ENCODE measurements at places on chromosomes 2 and 18.

GRCh38 chr18:63287691-63288220 lies 31.8 kb downstream of the BCL2 start:
- no peak for DNase-seq

DNA sequence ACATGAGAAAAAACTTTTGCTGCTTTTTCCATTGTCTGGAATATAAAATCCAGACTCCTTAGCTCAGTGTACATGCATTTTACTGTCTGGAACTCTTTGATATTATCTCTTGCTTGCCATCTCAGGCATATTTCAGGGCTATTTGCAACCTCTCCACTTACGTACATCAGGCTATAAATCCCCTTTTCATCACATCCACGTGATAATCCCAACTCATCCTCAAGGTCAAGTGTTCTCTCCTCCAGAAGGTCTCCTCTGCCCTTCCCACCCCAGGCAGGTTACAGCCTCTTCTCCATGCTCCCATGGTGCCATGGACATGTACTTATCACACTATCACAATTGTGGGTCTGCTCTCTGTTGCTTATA lies 202.5 kb upstream of the RBMS1 start:
- no peak for DNase-seq

DNA sequence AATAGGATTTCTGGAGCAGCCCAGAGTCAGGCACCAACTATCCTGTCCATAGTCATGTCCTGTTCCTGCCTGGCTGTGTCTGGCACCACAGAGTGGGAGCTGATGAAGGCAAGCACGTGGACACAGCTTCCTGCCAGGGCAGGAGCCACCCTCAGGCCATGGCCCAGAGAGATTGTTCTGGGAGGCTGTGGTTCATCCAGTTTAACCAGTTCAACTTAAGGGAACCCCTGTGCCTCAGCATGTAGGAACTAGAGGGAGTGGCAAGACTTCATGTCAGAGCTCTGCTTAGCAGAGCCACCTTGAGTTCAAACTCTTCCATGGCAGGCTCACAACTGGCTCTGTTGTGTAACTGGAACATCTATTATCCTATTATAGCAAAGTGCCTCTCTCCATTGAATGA lies 73.2 kb upstream of the NCKAP5 start:
- DNase-seq: no peak

GRCh38 chr18:9788140-9788539 lies 80.0 kb downstream of the RAB31 start:
- DNase-seq: no peak

- no peak for DNase-seq
These were observed 89.9 kb downstream of the PTPRM start for GRCh38 chr18:7657050-7657449.

- DNase-seq: no peak
These were observed 42.8 kb upstream of the FANCL start for GRCh38 chr2:58283931-58284330.

DNA sequence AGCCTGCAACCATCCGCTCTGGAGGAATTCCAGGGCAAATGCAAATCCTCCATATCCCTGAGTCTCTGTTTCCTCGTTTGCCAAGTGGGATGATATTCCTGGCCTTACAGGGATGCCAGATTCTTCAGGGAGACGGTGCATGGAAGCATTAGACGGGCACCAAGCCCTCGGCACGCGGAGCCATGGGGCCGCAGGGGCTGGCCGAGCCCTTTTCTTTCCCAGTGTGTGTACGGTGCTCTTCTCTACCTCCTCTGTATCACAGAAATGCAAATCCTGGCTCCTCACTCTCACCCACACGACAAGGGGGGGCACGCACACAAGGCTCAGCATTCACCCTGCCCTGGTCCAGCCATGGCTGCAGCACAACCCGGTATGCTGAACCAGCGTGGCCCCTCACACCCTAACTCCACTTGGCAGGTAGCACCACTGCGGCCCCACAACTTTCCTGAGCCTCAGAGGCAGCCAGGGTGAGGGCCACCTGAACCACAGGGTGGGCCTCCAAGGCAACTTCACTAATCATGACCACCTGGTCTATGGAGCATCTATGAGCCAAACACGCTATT lies 64.1 kb upstream of the SALL3 start:
- no peak for DNase-seq

DNA sequence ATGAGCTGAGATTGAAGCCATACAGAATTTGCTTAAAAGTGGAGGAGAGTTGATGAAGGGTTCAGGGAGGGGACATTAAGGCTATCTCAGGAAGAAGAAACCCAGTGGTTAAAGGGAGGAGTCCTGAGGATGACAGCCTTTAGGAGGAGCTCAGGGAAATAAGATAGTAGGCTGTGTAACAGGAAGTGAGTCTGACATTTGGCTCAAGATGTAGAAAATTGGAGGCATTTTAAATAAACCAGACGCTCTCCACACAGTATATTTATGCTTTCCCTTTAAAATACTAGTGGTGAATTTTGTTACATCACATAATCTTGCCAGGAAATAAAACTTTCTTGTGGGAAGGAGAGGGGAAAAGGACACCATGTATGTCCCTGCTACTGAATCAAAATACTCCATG lies 11.6 kb downstream of the KCNH7 start:
- DNase-seq: no peak

- no peak for DNase-seq
These were observed 109.3 kb downstream of the MBP start for GRCh38 chr18:77023102-77023782.

GRCh38 chr2:235654103-235654813 lies 160.4 kb downstream of the AGAP1 start:
- no peak for DNase-seq

- no peak for DNase-seq
These were observed 1647.4 kb upstream of the DDX18 start for GRCh38 chr2:116167107-116167506.

DNA sequence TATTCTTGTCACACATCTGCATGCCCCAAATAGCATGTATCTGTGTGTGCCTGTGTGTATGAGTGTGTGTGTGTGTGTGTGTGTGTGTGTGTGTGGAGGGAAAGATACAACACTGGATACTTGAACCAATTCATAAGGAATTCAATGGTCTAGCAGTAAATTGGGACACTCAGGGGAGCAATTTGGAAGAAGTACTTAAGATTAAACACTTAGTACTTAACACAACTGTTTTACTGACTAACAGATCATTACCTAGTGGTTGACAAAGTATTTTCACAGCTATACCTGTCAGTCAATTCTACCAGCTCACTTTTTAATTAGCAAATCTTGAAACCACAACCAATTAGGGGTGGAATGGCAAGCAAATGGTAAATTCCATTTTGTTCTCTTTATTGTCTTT lies 1024.1 kb downstream of the TMEM182 start:
- no peak for DNase-seq

DNA sequence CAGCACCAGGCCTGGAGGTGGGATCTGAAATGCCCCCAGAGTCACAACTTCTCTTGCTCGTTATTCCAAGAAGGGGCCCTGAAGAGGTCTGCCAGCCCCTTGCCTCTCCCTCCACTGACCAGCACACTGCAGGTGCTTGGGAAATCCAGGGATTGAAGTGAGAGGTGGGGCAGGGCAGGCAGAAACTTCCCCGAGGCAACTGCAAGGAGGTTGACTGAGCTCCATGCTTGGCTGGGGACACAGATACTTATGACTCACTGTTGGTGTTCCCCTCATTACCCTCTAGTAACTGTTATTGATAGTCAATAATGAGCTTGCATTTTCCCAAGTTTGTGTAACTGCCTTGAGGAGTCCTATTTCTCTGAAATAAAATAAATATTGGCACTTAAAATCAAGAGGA lies 47.5 kb downstream of the MARCO start:
- peak; percentile 48 for DNase-seq

- peak; percentile 66 for DNase-seq
These were observed 12.7 kb upstream of the ARHGEF4 start for GRCh38 chr2:130823886-130824491.

DNA sequence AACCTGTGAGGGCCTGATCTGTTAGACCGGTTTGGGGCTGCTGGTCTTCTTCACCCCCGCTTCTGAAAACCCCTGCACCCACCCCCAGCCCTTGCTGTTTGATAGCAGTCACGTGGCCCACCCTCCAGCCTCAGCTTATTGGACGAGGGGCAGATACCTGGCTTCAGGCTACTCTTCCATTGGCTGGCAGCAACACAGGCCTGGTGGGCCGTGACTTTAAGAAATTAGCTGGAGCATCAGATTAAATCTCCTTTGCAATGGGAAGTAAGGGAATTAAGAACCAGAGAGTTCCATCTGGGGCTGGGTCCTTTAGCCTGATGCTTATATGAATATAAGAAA lies 107.3 kb downstream of the KLHL29 start:
- DNase-seq: no peak

- DNase-seq: no peak
These were observed 103.8 kb upstream of the SMIM21 start for GRCh38 chr18:75531212-75531850.

GRCh38 chr18:57754577-57755338 lies 48.4 kb downstream of the ATP8B1 start:
- DNase-seq: peak; percentile 15

GRCh38 chr18:66428795-66429194 lies 175.1 kb downstream of the CDH19 start:
- no peak for DNase-seq

GRCh38 chr18:27616324-27616723 lies 431.2 kb upstream of the CHST9 start:
- no peak for DNase-seq

- no peak for DNase-seq
These were observed 224.9 kb upstream of the EPAS1 start for GRCh38 chr2:46072101-46072820.

GRCh38 chr2:88897715-88898114 lies 206.2 kb downstream of the RPIA start:
- DNase-seq: peak; percentile 13

- DNase-seq: peak; percentile 42
These were observed 109.1 kb downstream of the CDK15 start for GRCh38 chr2:201915446-201915845.

DNA sequence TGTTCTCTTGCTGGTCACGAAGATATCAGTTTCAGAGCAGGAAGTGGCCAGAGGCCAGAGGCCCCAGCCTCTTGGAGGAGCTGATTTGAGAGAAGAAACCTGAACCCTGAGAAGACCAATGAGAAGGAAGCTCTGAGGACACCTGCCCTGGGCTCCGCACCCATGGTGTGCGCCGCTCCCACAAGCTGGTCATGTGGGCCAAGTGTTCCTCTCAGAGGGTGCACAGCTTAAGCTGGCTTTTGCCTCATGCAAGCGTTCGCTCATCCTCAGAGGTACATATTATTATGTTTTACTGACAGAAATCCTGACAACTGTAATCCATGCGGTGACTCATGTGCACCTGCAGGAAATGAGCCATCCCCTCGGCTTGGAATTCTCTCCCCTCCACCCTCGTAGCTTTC lies 316.1 kb upstream of the MYT1L start:
- DNase-seq: no peak

DNA sequence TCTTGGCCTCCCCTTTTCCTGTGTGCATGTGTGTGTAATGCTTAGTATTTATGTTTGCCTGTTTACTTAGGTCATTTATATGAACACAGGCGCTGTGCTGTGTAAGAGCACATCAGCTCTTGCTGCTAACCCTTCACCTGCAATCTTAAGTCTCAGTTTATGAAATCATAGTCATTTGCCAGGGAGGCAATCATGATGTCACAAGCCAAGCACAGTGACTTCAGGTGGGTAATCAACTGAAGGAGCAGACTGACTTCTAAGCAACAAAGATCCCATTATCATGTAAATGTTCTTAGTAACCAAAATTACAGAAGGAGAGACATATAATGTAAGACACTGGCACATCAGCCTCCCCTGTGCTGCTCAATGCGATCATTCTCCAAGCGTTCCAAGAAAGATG lies 386.3 kb upstream of the MEIS1 start:
- DNase-seq: no peak

DNA sequence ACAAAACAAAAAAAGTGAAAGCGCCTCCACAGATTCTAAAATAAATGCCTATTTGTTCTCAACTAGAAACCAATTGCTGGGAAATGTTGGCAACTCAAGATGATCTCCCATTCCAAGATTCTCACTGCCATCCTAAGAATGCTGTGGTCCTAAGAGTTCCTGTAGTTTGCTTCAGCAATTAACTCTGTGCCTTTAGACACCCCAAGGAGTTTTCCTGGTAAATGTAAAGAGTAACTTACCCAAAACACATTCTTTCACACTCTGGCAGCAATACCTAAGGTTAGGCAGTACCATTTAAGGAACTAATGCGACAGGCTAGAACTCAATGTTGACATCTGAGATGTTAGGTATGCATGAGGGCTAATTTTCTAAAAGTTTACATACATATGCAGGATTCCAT lies 58.8 kb upstream of the TANK start:
- no peak for DNase-seq

GRCh38 chr18:59460072-59460420 lies 101.0 kb upstream of the LMAN1 start:
- DNase-seq: no peak

DNA sequence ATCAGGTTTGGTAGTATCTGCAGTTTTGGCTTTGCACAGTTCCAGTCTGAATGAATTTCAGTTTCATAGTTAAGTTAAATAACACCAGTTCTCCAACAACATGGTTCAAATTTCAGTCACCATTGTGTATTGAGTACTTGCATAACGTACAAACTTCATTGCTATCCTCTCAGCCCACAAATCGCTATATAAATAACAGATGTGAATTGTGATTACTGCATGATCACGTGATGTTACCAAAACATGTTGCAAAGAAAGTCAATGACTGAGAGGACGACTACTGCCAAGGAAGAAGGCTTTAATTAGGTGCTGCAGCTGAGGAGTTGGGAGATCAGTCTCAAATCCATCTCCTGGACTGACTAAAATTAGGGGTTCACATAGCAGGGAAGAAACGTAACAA lies 48.2 kb downstream of the COL4A4 start:
- no peak for DNase-seq

DNA sequence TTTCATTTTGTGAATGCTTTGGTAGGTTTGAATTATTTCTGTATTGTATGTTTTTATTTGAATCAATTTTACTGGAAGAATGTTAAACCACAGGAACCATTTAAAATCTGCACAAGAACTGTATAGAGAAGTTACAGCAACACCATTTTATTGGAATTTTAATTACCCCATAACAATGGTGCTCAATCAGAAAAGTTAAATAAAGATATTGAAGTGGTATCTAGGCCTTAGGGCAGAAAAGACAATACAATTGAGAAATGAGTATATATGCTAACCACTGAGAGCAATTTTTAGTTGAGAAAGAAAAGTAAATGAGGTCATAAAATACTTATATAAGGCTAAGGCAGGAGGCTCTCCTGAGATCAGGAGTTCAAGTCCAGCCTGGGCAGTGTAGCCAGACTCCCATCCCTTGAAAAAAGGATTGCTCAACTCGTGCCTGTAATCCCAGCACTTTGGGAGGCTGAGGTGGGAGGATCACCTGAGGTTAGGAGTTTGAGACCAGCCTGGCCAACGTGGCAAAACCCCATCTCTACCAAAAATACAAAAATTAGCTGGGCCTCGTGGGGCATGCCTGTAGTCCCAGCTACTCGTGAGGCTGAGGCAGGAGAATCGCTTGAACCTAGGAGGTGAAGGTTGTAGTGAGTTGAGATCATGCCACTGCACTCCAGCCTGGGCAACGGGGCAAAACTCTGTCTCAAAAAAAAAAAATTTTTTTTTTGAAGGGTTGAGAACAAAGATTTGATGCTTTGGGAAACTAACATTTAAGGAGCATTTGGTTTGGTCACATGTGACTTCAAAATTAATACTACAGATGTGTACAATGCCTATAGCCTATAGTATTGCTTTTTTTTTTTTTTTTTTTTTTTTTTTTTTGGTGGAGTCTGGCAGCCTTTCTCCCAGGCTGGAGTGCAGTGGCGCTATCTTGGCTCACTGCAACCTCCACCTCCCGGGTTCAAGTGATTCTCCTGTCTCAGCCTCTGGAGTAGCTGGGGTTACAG lies 212.9 kb upstream of the STON1 start:
- peak; percentile 15 for DNase-seq

- DNase-seq: no peak
These were observed 64.4 kb downstream of the LONRF2 start for GRCh38 chr2:100257939-100258338.

All from GM12865 (cell line).